PC-3 (cell line): ENCODE measurements at places on chromosomes 11 and 22. TPM values are rescaled to one million over a fixed set of nuclear protein-coding genes. Genes with fewer than 3 reads are reported as not detected.

DNA sequence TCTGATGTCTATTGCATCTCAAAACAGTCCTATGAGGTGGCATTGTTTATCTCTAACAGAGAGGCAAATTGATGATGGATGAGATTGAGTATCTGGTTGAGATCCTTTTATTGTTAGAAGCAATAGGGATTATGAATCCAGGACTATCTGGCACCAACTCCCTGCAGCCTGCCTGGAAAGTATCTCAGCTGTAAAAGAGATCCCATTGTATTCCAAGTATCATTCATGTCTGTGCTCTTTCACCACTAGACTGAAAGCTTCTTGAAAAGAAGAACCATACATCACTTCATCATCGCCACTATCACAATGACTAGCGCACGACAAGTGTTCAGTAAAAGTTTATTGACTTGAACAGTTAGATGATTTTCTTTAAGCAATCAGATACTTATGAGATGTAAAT, 41.9 kb upstream of the PCF11 start:
- H3K4me3 ChIP-seq: no peak overlapping the region
- no peaks in the 10 kb centered on the region for H3K4me1 ChIP-seq
- H3K36me3 ChIP-seq: no peaks in the 10 kb centered on the region
- H3K27ac ChIP-seq: no peak overlapping the region
- no peaks in the 10 kb centered on the region for H3K27me3 ChIP-seq

The LRP4 gene
- total RNA-seq: 0.87 and 3.1 TPM in 2 replicates

The TRIM48 gene
- not detected in 2 replicates for total RNA-seq

GRCh38 chr22:22067192-22067591, 84.6 kb upstream of the TOP3B start:
- H3K27ac ChIP-seq: no peak overlapping the region
- H3K4me1 ChIP-seq: no peaks in the 10 kb centered on the region
- H3K27me3 ChIP-seq: 0 out of 2 replicates have a peak, but pooled peaks cover 9% of the 10 kb centered on the region
- DNase-seq: no peak
- no peaks in the 10 kb centered on the region for H3K36me3 ChIP-seq

The CBLIF gene
- total RNA-seq: not detected in 2 replicates

The XKR3 gene
- not detected in 2 replicates for total RNA-seq
